ENCODE measurements at places on chromosomes 11 and 22.

DNA sequence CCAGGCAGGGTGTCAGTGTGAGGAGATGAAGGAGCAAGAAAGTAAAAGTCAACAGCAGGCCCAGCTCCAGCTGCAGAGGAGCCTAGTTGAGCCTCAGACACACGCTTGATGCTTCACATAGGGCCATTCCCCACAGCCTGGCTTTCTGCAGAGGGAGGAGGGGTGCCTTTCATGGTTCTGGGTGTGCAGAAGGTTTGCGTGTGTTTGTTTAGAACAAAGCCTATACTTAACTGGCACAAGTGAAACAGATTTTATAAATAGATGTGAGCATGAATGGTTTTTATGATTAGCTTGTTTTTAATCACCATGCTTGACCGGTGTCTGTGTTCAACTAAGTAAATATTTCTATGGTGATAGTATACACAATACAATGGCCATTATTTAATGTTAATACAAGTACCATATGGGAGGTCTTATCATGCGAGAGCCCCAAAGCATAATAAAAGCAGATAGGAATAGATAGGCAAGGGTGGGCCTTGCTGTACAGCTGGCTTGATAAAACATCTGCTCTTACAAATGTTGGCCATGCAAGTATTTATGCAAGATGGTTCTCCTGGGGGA is 290.2 kb downstream of the ETS1 start:
- no peak for DNase-seq

DNA sequence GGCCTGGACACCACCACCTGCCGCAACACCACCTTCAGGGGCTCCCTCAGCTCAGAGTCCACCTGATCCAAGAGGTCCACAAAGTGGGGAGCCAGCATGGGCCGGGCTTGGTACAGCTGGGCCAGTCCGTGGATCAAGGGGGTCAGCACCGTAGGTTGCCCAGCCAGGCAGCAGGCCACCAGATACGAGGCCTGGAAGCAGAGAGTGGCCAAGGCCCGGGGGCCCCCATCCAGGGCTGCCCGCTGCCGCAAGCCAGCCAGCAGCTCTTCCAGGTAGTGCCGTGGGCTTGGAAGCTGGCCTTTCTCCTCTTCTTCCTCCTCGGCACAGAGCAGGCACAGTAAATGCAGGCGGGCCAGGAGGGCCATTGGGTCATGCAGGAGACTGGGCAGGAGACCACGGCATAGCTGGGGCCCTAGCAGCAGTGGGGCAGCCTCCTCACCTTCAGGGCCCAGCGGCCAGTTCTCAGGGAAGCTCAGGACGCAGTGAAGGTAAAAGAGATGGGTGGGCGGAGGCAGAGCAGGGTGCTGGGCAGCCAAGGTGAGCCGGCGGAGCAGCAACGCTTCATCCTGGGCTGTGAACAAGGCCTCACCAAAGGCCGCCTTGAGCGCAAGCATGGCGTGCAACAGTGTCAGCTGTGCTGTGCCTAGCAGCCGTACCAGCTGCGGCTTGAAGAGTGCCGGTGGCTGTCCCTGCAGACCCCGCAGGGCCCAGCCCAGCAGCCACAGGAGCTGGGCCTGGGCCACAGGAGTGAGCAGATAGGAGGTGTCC is 1.7 kb downstream of the AP5B1 start:
- no peak for DNase-seq

GRCh38 chr11:9184516-9184915 is 80.6 kb downstream of the DENND5A start:
- DNase-seq, result no peak

DNA sequence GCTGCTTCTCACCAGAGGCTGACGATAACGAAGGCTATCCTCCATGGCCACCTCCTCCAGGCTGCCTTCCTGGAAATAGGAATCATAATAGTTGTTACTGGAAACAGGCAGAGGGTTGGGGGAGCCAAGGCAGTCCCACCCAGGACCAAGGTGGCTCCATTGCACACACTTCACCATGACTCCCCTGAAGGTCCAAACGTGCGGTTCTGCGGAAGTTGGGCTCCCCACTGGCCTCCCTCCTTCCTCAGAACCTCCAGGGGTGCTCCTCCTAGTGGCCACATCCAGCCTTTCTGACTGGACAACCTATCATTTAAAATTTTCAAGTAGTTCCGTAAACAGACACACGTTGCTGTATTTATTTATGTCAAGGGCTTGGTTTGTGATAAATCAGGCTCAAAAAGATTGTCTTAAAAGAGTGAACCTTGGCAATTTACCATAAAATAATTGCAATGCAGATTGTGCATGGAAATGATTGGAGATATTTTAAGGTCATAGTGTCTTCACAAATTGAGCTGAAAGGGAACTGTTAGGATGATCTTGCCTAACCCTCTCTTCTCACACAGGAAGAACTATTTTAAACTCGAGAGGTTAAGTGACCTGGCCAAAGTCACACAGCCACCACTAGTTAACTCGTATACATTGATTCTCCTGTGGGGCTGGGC is 1.4 kb upstream of the TCN2 start:
- no peak for DNase-seq

DNA sequence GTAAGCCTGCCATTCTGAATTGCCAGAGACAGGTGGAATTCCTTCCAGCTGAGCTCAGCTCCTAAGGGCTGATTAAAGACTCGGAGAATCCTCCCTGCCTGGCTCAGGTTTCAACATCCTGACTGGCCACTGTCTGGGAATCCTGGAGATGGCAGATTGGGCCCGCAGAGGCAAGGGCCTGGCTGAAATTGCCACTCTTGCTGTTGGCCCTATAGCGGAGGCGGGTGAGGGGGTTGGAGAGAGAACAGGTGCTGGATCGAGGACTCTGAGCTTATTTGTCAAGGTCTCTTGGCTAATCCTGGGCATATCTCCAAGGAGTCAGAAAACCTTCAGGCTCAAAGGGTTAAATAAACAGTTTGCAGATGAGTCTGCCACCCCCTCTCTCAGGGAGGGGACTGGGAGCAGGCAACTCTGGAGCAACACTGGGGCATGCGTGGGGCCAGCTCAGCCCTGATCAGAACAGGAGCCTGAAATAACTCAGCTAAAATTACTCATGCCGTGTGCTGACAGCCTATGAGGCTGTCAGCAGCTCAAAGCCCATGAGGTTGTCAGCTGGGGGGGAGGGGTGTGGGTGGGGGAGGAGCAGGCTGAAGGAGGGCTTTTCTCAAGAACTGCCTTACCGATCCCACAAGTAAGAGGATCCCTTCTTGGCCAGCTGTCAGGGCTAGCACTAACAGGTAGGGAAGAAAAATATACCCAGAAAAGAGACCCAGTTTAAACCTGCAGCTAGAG is 14.7 kb upstream of the MFRP start:
- no peak for DNase-seq

- peak; percentile 89 for DNase-seq
Measured at GRCh38 chr11:64846998-64847666, 2.7 kb upstream of the CDC42BPG start.

- no peak for DNase-seq
Measured at GRCh38 chr11:12503039-12503484, 125.7 kb downstream of the PARVA start.

DNA sequence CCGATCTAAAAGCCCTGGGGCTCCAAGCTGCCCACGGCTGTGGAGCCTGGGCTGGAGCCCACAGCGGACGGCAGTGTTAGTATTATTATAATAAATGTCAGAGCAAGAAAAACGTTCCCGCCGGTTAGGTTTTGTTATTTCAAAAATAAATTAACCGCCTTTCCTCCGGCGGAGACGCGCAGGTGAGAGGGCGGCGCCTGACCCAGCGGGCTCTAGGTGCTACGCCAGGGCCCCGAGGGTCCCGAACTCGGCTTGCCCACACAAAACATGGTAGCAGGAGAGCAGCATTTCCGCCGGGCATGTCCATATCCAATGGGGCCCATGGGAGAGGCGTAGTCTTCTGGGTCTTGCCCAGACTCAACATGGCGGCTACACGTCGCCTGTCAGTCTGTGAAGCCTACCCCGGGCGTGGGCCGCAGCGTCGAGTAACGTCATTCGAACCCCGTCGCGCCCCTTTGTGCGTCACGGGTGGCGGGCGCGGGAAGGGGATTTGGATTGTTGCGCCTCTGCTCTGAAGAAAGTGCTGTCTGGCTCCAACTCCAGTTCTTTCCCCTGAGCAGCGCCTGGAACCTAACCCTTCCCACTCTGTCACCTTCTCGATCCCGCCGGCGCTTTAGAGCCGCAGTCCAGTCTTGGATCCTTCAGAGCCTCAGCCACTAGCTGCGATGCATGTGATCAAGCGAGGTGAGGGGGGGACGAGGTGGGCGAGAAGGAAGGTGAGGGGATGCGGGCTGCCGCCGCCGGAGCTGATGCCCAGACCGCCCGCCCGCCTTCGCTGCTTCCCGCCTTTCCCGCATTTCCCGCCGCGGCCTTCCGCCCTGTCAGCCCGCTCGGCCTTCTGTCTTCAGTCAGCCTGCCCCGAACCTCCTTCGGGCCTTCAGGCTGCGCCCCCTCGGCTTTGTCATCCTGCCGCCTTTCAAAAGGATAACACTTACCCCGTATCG is at the start of gene RRM1:
TSS of gene RRM1 (plus strand) at position 452 of the 944 bp plus-strand sequence. CDS start at position 666, 214 bp downstream.
- DNase-seq, result peak; percentile 90

GRCh38 chr11:72100009-72100408 is 3.1 kb downstream of the LAMTOR1 start:
- DNase-seq, result no peak

DNA sequence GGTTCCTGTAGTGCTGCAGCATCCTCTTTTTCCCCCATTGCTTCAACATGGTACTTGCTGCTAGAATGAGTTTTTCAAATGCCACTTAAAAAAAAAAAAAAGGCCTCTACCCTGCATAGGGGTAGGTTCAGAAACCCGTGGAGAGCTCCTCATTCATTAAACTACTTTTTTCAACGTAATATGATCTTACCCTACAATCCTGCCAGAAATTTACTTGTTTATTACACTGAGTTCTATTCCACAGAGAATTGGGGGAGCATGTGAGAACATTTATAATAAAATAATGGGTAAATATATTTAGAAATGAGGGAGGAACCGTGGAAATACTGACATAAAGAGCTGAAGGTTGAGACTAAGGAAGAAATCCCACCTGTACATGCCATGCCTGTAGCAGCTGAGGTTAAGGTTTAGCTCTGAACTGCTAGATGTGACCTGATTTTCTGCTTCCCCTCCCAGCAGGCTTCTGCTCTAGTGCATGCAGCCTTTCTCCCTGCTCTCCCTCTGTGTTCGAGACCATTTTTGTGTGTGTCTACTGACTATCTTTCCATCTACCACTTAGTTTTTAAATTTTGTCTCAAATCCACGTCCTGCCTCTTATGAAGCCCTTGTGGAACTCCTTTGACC is 225.7 kb downstream of the DDX10 start:
- DNase-seq, result no peak

GRCh38 chr22:23226497-23226850 is 46.2 kb downstream of the BCR start:
- DNase-seq, result no peak

Measured in T follicular helper cell (primary cell).